ENCODE measurements at places on chromosomes 7 and 10. TPM values are rescaled to one million over a fixed set of nuclear protein-coding genes. Genes with fewer than 3 reads are reported as not detected.

Gene ODAD2
- total RNA-seq = not detected

Gene AZGP1
- total RNA-seq = not detected

Gene SPDYE2B
- total RNA-seq = not detected

Gene CFAP58
- not detected for total RNA-seq

Gene GTF2IRD1
- 0.93 TPM for total RNA-seq

Gene CCDC136
- 9.6 TPM for total RNA-seq

Gene AKR1C4
- not detected for total RNA-seq

Gene PTPRN2
- 0.96 TPM for total RNA-seq

Gene LSM8
- 65.8 TPM for total RNA-seq

Gene NUP205
- 81.3 TPM for total RNA-seq

Gene CCAR1
- 89.5 TPM for total RNA-seq

Gene TAX1BP1
- 108 TPM for total RNA-seq

Gene TCERG1L
- total RNA-seq = 0.39 TPM

Gene C10orf71
- total RNA-seq = not detected

Gene GARS1
- total RNA-seq = 75.8 TPM

Gene GPR15LG
- not detected for total RNA-seq

Gene PILRA
- total RNA-seq = 118 TPM

DNA sequence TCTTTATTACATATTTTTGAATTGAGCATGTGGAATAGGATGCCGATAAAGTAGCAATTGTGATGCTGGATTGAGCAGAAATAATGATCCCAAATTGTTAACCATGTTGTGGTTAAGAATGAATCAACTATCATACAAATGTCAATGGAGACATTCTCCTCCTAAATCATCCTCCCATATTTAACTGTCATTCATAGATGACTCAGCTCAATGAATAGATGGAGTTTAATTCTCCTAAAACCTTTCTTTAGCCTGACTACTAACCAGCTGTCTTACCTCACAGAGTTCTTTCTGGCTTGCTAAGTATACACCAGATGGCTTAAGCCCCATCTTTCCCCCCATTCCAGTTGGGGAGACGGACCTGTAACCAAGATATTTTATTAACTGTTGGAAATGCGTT is 23.4 kb upstream of the NPS start:
- H3K36me3 ChIP-seq = no peaks in the 10 kb centered on the region
- DNase-seq = no peak
- H3K27me3 ChIP-seq = no peaks in the 10 kb centered on the region
- no peak overlapping the region for H3K4me3 ChIP-seq
- no peak overlapping the region for H3K27ac ChIP-seq

DNA sequence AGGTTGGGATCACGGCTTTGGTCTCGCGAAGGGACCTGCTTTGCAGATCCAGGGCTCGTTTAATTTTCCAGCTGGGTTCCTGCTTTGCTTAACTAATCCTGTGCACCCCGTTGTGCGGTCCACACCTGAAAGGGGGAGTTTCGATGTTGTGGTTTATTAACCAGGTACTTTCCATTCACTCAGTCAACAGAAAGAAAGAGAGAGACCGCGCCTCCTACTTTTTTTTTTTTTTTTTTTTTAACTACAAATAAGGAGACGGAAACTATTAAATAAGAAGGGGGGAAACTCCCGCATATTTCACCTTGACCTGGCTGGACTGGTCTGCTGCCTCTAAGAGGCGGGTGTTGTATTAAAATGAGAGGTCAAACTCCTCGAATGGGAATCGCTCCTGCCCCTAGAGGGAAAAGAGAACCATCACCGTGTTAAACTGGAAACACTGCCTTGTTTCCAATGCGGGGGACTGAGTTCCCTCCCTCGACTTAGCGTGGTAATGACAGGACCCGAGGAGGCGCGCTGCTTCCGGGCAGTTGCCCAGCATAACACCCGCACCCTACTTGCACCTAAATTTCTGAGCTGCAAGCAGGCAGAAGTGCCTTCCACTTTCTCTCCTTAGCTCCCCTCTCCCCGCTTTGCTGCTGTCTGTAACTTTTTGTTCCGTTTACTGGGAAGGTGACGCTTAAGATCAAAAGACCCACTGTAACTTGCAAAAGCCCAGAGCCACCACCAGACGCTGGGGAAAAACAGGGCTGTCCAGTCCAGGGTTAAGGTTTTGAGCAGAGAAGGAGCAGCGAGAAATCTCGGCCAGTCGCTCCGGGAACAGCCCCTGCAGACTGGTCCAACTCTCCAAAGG is 1.1 kb upstream of the ITGB8 start:
- H3K4me1 ChIP-seq = no peaks in the 10 kb centered on the region
- H3K4me3 ChIP-seq = peak overlapping the region; percentile 33
- no peak overlapping the region for H3K27ac ChIP-seq
- DNase-seq = no peak

DNA sequence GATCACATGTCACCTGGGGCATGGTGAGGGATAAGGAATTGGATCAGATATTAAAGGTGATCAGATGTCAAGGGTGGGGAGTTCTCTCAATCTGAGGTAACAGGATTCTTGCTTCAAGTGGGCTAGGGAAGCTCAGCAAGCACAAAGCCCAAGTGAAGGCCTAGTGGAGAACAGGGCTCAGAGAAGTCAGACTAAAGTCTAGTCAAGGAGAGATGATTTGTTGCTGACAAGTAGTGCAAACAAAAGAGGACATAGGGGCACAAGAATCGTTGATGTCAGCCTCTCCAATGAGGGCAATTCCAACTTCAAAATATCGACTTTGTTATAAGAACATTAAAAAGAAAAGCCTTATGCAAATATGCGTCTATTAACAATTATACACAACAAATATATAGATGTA is 852.8 kb upstream of the CELF2 start:
- no peak for DNase-seq
- H3K27ac ChIP-seq = no peak overlapping the region
- H3K4me1 ChIP-seq = no peaks in the 10 kb centered on the region
- no peaks in the 10 kb centered on the region for H3K36me3 ChIP-seq
- H3K27me3 ChIP-seq = no peaks in the 10 kb centered on the region

GRCh38 chr10:103545366-103545765 is 51.9 kb downstream of the NEURL1 start:
- no peak overlapping the region for H3K4me3 ChIP-seq
- no peaks in the 10 kb centered on the region for H3K27me3 ChIP-seq
- no peak for DNase-seq

- H3K36me3 ChIP-seq = no peaks in the 10 kb centered on the region
- no peak overlapping the region for H3K4me3 ChIP-seq
- H3K27ac ChIP-seq = no peak overlapping the region
- no peak for DNase-seq
These were observed 880.2 kb upstream of the AUTS2 start for GRCh38 chr7:68718097-68718551.

GRCh38 chr7:150875791-150876190 is 23.5 kb downstream of the AOC1 start:
- H3K27ac ChIP-seq = no peak overlapping the region
- peaks cover 7% of the 10 kb centered on the region for H3K4me1 ChIP-seq
- DNase-seq = no peak

- H3K4me3 ChIP-seq = no peak overlapping the region
- DNase-seq = no peak
- no peaks in the 10 kb centered on the region for H3K36me3 ChIP-seq
- H3K27me3 ChIP-seq = no peaks in the 10 kb centered on the region
- no peak overlapping the region for H3K27ac ChIP-seq
These were observed 79.6 kb downstream of the BMPR1A start for GRCh38 chr10:86836044-86836443.

- DNase-seq = no peak
- H3K36me3 ChIP-seq = no peaks in the 10 kb centered on the region
- no peak overlapping the region for H3K4me3 ChIP-seq
These were observed 125.8 kb downstream of the RAPGEF5 start for GRCh38 chr7:22231141-22231540.

DNA sequence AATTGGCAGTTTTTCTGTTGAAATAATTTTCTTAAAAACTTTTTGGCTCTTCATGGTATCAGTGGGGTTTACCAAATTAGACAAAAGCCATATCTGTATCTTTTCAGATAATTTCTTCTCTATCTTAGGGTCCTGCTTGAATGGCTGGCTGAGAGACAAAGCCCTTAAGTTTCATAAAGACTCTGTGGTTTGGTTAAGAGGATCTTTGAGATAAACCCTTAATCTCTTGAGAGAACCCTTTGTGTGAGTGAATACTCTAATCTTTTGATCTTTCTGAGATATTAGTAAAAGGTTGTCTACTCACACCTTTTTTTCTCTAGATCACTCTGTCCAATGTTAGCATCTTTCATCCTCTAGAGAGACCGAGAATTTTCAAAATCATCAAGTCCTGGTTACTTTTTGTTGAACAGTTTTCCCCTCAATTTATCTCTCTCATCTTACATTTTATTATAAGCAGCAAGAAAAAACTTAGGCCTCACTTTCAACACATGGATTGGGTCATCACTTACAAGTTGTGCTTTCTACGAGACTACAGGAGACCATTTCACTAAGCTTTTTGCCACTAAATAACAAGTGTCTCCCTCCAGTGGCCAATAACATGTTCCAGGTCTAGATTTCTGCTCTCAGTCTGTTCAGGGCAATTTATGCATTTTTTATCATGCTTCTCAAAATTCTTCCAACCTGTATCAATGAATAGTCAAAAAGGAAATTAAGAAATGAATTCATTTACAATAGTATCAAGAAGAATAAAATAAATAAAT is 28.4 kb downstream of the DNAJC9 start:
- no peaks in the 10 kb centered on the region for H3K27me3 ChIP-seq
- no peak overlapping the region for H3K27ac ChIP-seq
- no peaks in the 10 kb centered on the region for H3K4me1 ChIP-seq
- peaks cover 25% of the 10 kb centered on the region for H3K36me3 ChIP-seq
- DNase-seq = no peak

- H3K4me1 ChIP-seq = no peaks in the 10 kb centered on the region
- no peaks in the 10 kb centered on the region for H3K27me3 ChIP-seq
- DNase-seq = no peak
- no peaks in the 10 kb centered on the region for H3K36me3 ChIP-seq
- H3K4me3 ChIP-seq = no peak overlapping the region
- no peak overlapping the region for H3K27ac ChIP-seq
These were observed 261.9 kb upstream of the LYZL1 start for GRCh38 chr10:29026802-29027580.

DNA sequence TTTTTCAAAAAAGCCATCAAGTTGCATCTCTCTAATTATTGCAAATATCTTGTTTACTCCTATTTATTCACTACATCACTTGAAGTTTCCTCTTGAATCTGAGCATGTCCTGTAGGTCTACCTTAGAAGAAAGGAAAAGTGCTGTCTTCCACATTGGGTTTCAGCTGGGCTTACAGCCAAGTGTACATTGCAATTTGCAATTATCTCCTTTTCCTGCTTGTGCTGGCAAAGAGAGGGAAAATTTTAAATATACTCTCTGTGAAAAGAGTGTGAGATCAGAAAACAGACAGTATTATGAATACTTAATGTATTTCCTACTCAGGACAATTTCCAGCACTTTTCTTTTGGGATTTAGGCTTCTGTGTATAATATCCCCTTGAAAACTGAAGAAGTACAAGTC is 839.7 kb downstream of the CNTNAP2 start:
- no peak overlapping the region for H3K4me3 ChIP-seq
- no peaks in the 10 kb centered on the region for H3K4me1 ChIP-seq
- H3K36me3 ChIP-seq = no peaks in the 10 kb centered on the region
- no peaks in the 10 kb centered on the region for H3K27me3 ChIP-seq

DNA sequence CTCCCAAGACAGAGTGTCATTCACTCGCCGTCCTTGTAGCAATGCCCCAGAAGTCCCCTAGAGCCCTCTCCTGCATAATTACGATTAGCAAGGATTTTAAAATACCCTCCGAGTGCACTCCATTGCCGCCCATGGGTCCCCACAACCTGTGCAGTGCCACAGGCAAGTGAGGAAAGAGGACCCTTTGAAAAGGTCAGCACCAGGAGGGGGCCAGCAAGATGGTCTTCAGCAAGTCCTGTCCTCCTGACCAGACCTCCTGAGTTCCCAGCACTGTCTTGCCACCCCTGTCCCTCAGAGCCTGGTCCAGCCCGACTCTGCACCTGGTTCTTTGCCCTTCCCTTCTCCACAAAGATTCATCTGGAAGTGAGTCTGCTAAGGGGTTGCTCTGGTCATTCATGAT is 32.1 kb downstream of the CLRN3 start:
- H3K27me3 ChIP-seq = no peaks in the 10 kb centered on the region
- H3K4me1 ChIP-seq = no peaks in the 10 kb centered on the region
- no peak overlapping the region for H3K27ac ChIP-seq
- H3K36me3 ChIP-seq = no peaks in the 10 kb centered on the region
- no peak for DNase-seq

- H3K36me3 ChIP-seq = no peaks in the 10 kb centered on the region
- no peak overlapping the region for H3K27ac ChIP-seq
- no peaks in the 10 kb centered on the region for H3K27me3 ChIP-seq
These were observed 47.3 kb downstream of the MYPN start for GRCh38 chr10:68156373-68157185.

- H3K36me3 ChIP-seq = no peaks in the 10 kb centered on the region
- H3K4me1 ChIP-seq = no peaks in the 10 kb centered on the region
- H3K27me3 ChIP-seq = no peaks in the 10 kb centered on the region
- no peak overlapping the region for H3K4me3 ChIP-seq
These were observed 33.1 kb upstream of the CROT start for GRCh38 chr7:87312215-87312865.

DNA sequence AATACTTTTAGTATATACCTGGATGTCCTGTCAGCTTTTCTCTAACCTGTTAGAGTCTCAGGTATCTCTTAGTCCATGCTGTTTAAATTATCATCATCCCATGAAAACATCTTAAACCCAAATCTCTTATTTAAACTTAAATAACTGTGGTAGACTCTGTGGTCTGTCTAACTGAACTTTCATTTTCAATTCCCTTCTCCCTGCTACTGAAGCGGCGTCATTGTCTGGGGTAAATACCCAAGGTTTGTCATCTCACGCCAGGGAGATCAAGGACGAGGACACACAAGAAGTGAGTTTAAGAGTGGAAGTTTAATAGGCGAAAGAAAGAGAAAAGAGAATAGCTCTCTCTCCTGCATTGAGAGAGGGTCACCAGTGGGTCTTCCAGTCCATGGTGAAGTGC is 804.4 kb upstream of the CELF2 start:
- no peaks in the 10 kb centered on the region for H3K27me3 ChIP-seq
- H3K4me3 ChIP-seq = no peak overlapping the region
- DNase-seq = no peak
- H3K27ac ChIP-seq = no peak overlapping the region

- no peaks in the 10 kb centered on the region for H3K27me3 ChIP-seq
- no peak for DNase-seq
- H3K4me3 ChIP-seq = no peak overlapping the region
- H3K4me1 ChIP-seq = peaks cover 7% of the 10 kb centered on the region
- H3K36me3 ChIP-seq = no peaks in the 10 kb centered on the region
- no peak overlapping the region for H3K27ac ChIP-seq
These were observed 157.1 kb upstream of the RHEB start for GRCh38 chr7:151676759-151677158.

DNA sequence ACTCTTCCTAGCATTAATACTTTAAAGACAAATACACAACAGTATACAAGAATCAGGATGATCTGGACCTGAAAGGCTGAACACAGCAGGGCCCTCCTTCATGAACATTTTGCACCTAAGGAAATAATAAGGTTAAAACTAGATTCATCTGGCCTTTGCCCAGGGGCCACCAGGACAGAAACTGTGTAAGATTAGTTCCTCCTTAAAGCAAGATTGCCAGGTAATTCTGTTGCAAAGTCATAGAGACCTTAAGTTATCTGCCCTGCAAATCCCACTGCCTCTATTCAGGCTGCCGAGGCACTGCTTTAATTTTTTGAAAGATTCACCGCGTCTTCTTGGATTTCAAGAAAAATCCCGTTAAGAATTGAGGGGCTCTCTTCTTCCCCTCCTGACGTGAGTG is 1.6 kb upstream of the KIAA1217 start:
- no peak overlapping the region for H3K27ac ChIP-seq
- no peak for DNase-seq
- H3K36me3 ChIP-seq = no peaks in the 10 kb centered on the region
- no peaks in the 10 kb centered on the region for H3K4me1 ChIP-seq
- no peaks in the 10 kb centered on the region for H3K27me3 ChIP-seq
- no peak overlapping the region for H3K4me3 ChIP-seq

Data from naive thymus-derived CD4-positive, alpha-beta T cell (primary cell).